ENCODE measurements at places on chromosomes 13 and 19.

DNA sequence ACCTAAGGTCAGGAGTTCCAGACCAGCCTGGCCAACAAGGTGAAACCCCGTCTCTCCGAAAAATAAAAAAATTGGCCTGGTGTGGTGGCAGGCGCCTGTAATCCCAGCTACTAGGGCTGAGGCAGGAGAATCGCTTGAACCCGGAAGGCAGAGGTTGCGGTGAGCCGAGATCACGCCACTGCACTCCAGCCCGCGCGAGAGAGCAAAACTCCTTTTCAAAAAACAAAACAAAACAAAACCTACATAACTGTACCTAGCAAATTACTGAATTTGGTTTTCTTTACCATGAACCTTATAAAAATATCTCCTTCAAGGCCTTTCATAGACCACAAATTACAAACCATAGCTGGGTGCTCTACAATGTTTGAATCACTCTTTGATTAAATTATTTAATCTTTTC is 760 bp downstream of the ZNF91 start:
- DNase-seq, result peak; percentile 48

- DNase-seq, result no peak
Observed at GRCh38 chr13:65292488-65292901, 1937.6 kb downstream of the PCDH9 start.

DNA sequence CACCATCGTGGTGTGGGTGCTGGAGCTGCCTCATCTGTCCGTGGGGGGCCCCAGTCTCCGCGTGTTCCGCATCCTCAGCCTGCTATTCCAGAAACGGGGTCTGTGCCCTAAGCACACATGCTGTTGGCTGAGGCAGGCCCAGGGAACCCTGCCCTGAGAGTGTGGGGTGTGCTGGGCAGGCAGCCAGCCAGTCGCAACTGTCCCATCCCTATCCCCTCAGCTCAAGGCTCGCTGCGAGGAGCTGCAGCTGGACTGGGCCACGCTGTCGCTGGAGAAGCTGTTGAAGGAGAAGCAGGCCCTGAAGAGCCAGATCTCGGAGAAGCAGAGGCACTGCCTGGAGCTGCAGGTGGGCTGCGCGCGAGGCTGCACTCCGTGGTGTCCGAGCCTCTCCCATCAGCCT is 21.9 kb downstream of the PLEKHJ1 start:
- DNase-seq, result no peak

DNA sequence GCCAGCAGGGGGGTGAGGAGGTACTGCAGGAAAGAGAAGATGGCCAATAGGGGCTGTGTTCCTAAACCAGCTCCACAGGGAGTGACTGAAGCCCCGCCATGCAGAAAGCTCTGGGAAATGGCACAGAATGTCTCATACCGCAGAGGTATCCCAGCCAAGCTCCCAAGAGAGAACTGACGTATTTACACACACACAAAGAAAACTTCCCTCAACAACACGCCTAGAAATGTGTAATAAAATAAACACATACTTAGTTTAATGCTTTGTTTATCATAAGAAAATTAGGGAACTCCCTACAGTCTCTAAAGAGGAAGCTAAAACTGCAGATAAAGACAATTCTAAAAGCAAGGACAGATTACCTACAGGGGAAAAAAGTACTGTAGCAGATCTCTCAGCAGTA is 40.0 kb downstream of the ESD start:
- DNase-seq, result no peak

GRCh38 chr13:112616586-112617362 is 28.8 kb upstream of the TUBGCP3 start:
- DNase-seq, result no peak

DNA sequence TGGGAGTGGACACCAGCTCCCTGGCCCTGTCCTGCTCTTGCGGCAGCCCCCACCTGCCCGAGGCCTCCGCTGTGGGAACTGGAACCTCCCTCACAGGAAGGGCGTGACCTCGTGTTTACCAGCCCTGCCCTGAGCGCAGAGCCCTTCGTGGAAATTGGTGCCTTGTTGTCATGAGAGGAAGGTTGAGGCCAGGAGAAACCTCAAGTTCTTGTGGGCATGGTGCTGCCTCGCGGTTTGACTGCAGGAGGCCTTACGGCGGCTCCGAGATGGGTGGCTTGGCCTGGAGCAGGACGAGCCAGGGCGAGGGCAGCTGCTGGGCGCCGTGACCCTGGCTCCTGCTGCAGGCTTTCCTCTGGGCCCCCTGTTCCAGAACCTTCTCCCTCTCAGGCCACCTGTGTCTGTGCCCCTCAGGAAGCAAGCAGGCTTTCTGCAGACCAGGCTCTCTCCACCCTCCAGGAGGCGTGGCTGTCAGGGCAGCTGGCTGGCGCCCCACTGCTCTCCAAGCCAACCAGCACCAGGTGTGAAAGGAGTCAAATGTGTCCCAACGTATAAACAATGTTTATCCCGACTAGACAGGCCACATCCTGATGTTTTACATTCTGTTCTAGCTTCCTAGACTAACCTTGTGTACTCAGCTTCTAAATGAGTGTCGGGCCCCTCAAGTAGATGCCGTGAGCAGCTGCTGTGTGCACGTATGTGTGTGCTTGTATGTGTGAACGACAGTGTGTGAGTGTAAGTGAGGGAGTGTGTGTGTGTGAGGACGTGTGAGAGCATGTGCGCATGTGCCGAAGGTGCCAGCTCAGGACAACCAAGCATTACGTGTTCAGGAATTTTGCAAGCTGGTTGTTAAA is 10.4 kb upstream of the RASA3 start:
- DNase-seq, result no peak

- DNase-seq, result no peak
Observed at GRCh38 chr19:19587771-19588170, 30.7 kb downstream of the PBX4 start.

DNA sequence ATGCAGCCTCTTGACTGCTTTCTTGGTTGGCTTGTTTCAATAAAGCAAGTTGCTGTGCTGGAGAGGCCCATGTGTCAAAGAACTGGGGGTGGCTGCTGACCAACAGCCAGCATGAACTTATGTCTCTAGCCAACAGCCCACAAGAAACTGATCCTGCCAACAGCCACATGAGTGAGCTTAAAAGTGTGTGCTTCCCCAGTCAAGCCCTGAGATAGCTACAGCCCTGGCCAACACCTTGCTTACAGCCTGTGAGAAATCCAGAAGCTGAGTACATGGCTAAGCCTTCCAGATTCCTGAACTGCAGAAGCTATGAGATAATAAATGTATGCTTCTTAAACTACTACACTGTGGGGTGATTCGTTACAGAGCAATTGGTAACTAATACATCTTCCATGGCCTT is 38.9 kb upstream of the IPO5 start:
- DNase-seq, result no peak

GRCh38 chr13:111409413-111409812 is 89.0 kb downstream of the TEX29 start:
- no peak for DNase-seq

- DNase-seq, result no peak
Observed at GRCh38 chr19:5948752-5949564, 29.0 kb downstream of the RANBP3 start.

GRCh38 chr13:44397766-44398223 is 24.2 kb downstream of the SERP2 start:
- no peak for DNase-seq

DNA sequence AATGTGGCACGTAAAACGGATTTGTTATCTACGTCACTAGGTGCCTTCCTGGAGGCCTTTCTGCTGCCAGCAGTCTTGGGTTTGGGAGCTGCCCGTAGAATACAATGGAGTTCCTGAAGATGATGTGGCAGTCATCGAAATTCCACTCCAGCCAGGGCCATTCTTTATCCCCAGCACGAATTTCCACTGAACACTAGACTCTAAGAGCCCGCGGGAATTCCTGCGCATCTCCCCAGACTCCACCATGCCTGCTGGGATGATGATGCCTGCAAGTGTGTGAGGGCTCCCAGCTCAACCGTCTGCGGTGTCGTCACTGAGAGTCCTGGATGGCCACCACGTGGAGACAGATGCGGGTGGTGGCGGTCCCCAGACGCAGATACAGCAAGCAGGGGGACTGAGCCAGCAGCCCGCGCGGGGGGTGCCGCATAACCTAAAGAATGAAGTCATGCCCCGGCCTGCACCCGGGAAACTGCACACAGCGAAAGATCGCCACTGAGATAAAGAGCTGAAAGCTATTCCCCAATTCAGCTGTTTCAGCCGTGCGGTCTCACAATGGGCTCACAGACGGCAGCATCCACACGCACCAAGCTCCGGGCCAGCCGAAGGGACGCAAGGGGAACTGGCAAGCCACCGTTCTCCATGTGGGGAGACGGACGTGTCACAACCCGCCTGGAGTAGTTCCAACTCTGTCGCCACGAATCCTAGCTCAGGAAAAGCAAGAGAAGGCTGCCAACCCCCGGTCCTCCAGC is 41.1 kb downstream of the COL4A1 start:
- no peak for DNase-seq

DNA sequence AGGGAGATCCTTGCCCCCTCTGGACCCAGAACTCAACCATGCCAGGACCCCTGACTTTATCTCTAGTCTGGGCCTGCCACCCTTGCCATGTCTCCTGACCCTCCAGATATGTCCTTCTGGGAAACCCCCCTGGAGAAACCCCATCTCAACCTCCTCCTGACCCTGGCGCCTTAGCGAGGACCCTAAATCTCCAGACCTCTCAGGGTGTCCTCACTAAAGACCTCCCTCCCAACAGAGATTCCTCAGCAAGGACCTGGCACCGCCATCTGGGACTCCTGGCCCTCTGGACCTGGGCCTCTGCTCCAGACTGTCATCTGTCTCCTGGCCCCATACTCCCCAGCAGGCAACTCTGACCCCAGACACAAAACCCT is 1.3 kb downstream of the KCNK6 start:
- DNase-seq, result no peak

DNA sequence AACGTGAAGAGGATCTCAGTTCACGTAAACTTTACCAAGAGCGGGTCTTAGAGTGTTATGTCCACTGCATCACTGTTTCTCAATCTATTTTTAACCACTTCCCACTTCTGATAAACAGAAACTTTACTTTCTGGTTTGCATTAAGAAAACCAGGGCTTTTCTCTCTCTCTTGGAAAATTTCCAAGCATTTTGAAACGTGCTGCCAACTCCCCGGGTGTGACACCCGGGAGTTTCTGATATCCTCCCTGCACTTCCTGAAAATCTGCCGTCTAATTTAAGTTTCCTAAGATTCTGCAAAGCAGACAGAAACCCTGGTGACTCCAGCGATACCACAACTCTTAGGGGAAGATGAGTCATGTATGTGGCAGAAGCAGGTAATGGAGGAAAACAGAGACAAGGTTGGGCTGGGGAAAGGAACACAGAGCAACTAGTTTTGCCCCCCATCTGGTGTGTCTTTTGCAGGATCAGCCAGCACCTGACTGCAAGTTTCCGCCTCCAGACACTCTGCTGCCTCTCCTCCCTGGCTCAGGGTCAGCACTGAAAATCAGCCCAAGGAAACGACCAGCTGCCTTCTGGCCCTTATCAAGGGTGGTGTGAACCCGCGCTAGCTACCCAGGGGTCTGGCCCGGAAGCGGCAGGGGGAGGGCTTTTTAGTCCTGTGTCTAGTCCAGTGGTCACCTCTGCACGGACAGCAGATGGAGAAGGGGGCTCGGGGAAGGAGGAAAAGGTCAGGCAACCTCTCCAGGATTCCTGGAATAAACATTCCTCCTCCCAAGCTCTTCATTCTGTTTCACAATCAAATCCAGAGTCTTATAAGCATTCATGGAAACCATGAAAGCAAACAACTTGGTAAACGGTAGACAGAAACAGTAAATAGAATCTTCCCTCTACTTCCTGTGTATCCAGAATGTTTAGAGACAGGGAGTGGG is 11.3 kb upstream of the FFAR2 start:
- DNase-seq, result no peak

- DNase-seq, result no peak
Observed at GRCh38 chr13:35621989-35622388, 145.5 kb upstream of the MAB21L1 start.

DNA sequence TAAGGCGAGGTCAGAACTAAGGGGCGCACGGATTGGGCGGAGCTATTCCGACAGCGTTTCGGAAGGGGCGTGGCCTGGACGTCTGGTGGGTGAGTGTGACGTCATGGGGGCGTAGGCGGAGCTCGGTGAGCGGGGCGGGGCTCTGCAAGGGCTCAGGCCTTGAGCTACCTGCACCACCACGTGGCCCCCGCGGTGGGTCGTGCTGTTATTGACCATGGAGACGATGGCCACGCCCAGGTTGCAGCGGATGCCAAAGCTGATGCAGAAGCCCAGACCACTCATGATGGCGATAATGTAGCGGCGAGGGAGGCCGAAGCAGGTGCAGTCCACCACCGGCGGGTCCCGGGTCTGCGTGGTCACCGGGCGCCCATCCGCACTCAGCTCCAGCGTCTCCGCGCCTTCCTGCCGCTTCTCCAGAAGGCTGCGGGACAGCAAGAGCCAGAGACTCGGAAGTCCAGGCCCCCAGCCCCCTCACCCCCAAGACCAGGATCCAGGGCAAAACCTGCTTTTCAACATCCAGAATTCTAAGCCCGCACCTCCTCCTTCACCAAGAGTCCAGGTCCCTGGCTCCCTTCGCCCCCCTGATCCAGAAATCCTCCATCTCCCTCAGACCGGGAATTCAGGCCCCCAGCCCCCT is 4.8 kb downstream of the SLC17A7 start:
- no peak for DNase-seq

GRCh38 chr19:10517760-10518443 is 655 bp upstream of the S1PR5 start:
- DNase-seq, result no peak

GRCh38 chr19:39411081-39411831 is 1.2 kb upstream of the PLEKHG2 start:
- peak; percentile 69 for DNase-seq

- DNase-seq, result no peak
Observed at GRCh38 chr19:42989851-42990250, 36.4 kb downstream of the PSG11 start.

- no peak for DNase-seq
Observed at GRCh38 chr13:112767506-112768471, 78.0 kb downstream of the ATP11A start.

DNA sequence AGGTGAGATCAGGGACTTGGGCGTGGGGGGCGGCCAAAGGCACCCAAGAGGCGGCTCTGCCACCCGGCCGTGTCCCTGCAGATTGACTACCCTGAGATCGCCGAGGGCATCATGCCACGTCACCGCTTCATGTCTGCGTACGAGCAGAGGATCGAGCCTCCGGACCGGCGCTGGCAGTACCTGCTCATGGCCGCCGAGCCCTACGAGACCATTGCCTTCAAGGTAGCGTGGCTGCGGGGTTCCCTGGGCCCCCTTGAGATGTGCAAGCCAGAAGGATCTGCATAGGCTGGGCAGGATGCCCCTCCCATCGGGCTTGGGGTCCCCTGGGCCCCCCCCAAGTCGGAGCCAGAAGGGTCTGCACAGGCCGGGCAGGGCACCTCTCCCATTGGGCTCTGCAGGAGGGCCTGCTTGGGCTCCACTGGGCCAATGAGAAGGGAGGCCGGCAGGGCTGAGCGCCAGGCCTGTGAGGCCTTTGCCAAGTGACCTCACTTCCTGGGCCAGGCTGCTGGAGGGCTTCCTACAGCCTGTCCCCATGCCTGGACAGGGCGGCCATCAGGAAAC is 2.2 kb upstream of the AMH start:
- DNase-seq, result no peak

GRCh38 chr19:14686411-14686810 is 3.4 kb upstream of the ZNF333 start:
- DNase-seq, result no peak

- no peak for DNase-seq
Observed at GRCh38 chr19:18488838-18489626, 32.8 kb downstream of the ELL start.

- no peak for DNase-seq
Observed at GRCh38 chr19:51546650-51547396, 15.4 kb upstream of the SIGLEC6 start.

- DNase-seq, result no peak
Observed at GRCh38 chr19:3822683-3823349, 36.6 kb upstream of the MATK start.
